MV-4-11 (cell line): ENCODE measurements at places on chromosomes 7 and 10.

- DNase-seq: no peak
Observed at GRCh38 chr7:17806631-17807030, 133.7 kb downstream of the SNX13 start.

- no peak for DNase-seq
Observed at GRCh38 chr10:16728266-16728665, 89.0 kb downstream of the RSU1 start.

DNA sequence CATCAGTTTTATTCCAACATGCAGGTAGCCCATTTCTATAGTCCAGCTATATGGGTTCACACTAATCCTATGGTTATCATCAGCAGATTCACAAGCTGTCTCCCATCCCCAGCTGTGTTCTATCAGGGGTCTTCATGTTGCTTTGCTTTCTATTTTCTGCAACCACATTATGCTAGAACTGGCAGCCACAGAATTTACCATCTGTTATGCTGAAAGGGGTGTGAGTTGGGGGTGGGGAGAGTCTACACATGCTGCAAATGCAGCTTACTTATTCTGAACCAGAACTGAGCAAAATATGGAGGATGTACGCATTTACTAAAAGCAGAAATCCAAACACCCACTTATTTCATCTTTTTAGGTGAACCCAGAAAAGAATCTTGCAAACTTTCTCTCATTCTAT is 32.9 kb downstream of the SHTN1 start:
- DNase-seq: no peak

DNA sequence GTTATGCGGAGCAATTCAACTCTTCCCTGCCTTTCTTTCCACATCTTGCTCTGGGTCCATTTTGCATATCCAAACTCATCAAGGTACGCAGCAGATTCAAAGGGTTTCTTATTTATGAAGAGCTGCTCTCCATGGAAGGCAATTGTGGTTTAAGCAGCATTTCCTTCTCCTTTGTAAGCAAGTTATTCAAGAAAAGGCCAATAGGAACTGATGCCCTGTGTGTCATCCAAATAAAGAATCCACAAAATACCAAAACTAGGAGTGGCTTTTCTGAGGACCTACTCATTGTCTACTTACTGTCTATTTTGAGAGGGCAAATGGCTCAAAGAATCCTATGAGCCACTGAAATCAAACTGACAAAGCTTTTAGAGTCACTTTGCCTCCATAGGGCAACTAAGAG is 253.1 kb downstream of the PTEN start:
- DNase-seq: peak; percentile 72

- DNase-seq: peak; percentile 58
Observed at GRCh38 chr7:132806834-132807233, 230.6 kb upstream of the PLXNA4 start.

DNA sequence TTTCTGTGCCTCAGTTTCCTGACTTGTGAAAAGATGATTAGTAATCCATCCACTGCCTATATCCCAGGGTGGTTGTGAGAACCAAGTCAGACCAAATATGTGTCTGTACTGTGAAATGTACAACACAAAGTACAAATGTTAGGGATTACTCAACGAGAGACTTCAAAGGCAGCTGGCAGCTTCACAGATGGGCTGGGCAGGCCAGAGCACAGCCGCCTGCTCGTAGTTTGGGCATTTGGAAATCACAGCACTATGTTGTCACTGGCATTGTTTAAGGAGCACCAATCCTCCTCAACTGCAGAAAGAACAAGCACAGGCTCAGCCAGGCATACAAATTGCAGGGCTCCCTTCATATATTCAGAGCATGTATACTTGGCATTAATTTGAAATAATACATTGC is 64.5 kb upstream of the C10orf90 start:
- no peak for DNase-seq

- no peak for DNase-seq
Observed at GRCh38 chr10:104574838-104575237, 66.3 kb upstream of the SORCS3 start.

GRCh38 chr10:3852147-3852904 is 67.3 kb upstream of the KLF6 start:
- DNase-seq: peak; percentile 83

DNA sequence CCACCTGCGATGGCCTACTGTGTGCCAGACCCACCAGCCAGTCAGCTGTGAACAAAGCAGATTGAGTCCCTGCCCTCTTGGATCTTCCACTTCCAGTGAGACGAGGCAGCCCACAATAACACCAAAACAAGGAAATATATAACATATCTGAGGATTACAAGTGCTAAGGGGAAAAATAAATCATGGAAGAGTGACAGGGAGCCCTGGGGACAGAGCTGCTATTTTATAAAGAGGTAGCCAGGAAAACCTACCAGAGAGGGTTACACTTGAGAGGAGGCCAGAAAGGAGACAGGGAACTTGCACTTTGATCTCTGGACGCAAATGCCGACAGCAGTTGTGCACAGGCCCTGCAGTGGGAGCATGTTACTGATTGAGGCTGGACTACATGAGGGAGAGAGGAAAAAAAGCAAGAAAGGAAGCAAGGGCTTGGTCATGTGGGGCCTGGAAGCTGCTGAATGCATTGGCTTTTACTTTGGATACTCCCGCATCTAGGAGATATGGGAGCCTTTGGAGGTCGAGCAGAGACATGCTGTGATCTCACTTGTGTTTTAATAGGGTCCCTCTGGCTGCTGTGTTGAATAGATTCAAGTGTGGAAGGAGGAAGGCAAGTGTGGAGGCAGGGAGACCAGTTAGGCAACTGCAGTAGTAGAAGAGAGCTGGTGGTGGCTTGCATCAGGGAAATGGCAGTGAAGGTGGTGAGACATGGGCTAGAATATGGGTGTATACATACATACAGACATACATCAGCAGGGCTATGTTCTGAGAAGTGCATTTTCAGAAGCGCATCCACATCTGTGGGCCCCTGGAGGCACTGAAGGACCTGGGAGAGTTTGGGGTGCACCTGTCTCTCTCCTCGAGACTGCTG is 26.2 kb downstream of the MINDY4 start:
- no peak for DNase-seq

- no peak for DNase-seq
Observed at GRCh38 chr10:113957013-113957412, 86.7 kb upstream of the ADRB1 start.

- DNase-seq: no peak
Observed at GRCh38 chr10:100008708-100009282, 952 bp downstream of the DNMBP start.

DNA sequence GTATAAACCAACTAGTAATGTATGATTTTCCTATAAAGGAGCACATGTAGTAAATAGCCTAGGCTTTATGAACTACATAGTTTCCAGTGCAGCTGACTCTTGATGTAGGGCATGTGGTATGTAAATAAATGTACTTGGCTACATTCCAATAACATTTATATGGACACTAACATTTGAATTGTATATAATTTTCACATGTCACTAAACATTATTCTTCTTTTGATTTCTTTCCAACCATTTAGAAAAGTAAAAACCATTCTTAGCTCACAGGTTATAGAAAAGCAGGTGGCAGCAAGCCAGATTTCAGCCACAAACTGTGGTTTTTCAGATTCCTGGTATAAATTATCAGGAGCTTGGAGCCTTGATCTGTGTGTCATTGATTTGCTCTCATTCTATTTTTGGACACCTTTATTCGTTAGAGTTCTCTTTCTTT is 1182.0 kb downstream of the CNTNAP2 start:
- no peak for DNase-seq
